Tongue (tissue), 3 donors: ENCODE measurements at places on chromosomes 16 and 17.
A peak's percentile ranks its signal among the peaks of the same experiment; 100 is the strongest.

GRCh38 chr17:75814900-75815373 is 29.3 kb downstream of the UNC13D start:
- no peak for DNase-seq

DNA sequence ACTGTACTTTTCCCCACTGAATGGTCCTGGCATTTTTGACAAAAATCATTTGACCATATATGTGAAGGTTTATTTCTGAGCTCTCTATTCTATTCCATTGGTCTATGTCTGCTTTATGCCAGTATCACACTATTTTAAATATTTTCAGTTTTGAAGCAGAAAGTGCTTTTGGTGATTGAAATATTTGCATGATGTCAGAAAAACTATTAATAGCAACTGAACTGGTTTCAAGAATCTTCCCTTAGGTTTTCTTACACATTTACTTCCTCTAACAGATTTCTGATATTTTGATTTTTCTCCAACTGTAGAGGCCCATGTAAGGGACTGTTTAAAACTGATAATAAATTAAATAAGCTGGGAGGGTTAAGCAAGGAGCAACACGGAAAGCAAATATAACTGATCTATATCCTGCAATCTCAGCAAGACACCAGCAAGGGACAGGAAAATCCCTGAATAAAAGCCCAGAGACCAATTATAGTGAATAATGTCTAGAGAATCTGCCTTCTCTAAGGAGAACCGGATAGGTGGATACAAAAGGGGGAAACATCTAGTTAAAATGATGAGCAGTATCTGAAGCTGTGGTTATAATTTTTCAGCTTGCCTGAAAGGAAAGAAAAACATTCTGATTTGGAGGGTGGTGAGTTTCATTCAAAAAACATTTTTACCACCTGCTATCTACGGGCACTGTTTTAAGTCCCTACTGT is 80.9 kb upstream of the STAC2 start:
- peak; percentile 8 for DNase-seq

- DNase-seq = no peak
Observed at GRCh38 chr16:87305505-87306391, 11.4 kb downstream of the C16orf95 start.

GRCh38 chr17:7852262-7852670 is 2.6 kb upstream of the TMEM88 start:
- DNase-seq = no peak

DNA sequence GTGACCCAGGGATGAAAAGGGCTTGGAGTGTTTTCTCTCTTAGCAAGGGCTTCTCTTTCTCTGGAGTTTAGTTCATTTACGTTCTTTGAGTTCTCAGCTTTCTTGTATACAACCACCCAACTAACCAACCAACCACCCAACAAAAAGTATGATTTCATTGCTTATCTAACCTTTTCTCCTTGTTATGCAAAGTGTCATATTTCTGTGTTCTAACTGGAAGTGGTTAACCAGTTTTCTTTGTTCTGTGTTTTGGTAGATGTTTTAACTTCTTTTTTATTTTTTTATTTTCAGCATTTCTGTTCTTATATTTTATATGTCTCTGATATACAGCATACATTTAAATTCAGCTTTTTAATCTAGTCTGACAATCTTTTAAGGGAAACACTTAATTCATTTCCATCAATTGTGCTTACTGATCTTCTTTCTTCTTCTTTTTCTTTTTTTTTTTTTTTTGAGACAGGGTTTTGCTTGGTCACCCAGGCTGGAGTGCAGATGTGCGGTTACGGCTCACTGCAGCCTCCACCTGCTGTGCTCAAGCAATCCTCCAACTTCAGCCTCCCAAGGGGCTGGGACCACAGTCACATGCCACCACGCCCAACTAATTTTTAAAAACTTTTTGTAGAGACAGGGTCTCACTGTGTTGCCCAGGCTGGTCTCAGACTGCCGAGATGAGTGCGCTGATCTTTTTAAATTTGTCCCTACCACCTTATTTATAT is 29.6 kb downstream of the NLK start:
- no peak for DNase-seq
